ENCODE measurements at places on chromosomes 6 and 20.

DNA sequence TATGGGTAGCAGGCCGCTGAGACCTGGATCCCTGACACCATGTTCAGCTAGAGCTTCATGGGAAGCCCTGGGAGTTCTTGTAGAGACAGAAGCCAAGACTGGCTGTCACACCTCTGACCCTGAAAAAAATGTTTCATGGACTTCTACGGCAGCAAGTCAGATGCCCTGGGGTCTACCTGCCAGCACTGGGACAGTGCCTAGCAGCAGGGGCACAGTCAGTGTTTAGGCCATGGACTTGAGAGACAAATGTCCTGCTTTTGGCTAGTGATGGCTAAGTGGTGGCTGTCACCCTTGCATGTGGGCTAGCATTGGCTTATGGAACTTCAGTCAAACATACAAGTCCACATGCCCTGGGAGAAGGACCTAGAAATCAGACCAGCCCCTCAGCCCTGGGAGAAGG, 41.3 kb upstream of the SSTR4 start:
- DNase-seq = no peak

GRCh38 chr6:98787435-98787834, 46.9 kb upstream of the POU3F2 start:
- no peak for DNase-seq

DNA sequence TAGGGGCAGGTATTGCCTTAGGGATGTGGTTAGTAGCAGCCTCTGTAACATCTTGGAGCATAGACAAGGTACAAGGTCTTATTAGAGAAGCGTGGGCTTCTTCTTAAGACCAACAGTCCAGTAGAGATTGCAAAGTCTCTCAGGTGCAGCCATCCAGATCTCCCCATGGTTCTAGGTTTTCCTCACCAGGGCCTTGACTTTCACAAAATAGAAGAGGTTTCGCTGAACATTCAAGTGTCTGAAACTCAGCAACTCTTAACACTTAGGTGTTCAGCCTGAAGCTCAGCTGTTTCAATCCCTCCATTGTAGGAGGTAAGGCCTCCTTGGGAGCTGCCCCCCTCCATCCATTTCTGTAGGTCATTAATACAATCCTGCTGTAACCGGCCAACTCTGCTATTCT, 44.4 kb downstream of the GOPC start:
- DNase-seq = no peak

GRCh38 chr6:14655201-14656061, 537.9 kb downstream of the CD83 start:
- no peak for DNase-seq

DNA sequence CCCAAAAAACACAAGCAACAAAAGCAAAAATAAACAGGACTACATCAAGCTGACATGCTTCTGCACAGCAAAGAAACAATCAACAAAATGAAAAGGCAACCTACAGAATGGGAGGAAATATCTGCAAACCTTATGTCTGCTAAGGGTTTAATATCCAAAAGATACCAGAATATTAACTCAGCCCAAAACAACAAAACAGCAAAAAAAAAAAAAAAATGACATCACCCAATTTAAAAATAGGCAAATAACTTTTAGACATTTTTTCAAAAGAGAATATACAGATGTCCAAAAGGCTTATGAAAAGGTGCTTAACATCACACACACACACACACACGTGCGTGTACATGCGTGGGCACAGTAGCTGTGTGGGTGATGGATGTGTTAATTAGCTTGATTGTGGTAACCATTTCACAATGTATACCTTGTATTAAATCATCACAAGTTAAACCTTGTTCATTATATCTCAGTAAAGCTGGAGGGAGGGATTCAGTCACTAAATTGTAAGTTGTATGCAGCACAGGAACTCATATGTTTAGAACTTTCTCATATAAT, 52.4 kb downstream of the QKI start:
- DNase-seq = no peak

- no peak for DNase-seq
These were observed 20.7 kb downstream of the CNR1 start for GRCh38 chr6:88145298-88145963.

GRCh38 chr6:148757944-148758480, 11.2 kb downstream of the UST start:
- DNase-seq = no peak

- no peak for DNase-seq
These were observed 134.1 kb upstream of the PREP start for GRCh38 chr6:105536961-105537360.

DNA sequence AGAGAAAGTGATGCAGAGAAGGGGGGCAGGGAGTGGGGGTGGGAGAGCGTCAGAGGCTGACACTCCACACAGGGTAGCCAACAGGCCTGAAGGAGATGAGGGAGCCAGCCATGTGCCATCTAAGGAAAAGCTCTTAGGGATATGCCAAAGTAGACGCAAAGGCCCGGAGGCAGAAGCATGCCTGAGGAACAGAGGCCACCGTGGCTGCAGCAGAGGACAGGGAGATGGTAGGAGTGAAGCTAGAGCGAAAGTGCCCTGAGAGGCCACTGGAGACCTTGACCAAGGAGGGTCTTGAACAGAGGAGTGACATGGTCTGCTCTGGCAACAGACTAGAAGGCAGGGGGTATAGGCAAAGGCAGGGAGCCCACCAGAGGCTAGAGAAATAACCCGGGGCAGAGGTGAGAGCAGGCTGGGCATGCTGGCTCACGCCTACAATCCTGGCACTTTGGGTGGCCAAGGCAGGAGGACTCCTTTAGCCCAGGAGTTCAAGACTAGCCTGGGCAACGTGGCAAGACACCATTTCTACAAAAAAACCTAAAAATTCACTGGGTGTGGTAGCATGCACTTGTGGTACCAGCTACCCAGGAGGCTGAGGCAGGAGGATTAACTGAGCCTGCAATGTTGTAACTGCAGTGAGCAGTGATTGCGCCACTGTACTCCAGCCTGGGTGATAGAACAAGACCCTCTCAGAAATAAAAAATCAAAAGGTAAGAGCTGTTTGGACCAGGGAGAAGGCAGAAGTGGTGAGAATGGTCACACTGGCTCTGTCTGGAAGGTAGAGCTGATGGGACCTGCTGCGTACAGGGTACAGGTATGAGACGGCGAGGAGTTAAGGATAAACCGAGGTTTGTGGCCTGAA, 6.3 kb downstream of the RRBP1 start:
- DNase-seq = no peak

DNA sequence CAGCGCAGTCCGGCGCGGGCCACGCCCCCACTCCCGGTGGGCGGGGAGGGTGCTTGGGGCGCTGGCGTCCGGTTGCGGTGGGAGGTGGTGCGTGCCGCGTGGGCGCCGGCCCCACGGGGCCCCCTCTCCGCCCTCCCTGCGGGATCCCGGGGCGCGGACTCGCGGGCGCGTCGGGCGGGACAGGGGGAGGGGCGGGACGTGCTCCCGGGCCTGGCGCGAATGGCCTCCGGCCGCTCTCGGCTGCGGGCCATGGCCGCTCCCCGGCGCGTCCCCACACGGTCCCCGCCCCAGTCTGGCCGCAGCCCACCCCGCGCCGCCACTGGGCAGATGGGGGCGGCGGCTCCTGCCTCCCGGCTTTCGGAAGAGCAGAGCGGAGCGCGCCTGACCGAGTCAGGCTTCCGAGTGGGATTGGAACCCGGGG, 771 bp upstream of the PPP1R3G start:
- DNase-seq = no peak

GRCh38 chr6:8325743-8326142, 109.6 kb downstream of the SLC35B3 start:
- DNase-seq = no peak
